ENCODE measurements at places on chromosomes 2 and 18. TPM values are rescaled to one million over a fixed set of nuclear protein-coding genes. Genes with fewer than 3 reads are reported as not detected.

The PJVK gene
- total RNA-seq = 5.8 TPM

The ACMSD gene
- total RNA-seq = not detected

The TXNDC2 gene
- 0.33 TPM for total RNA-seq

The LYPD1 gene
- 0.71 TPM for total RNA-seq

The AGXT gene
- not detected for total RNA-seq

The CEP68 gene
- 39.3 TPM for total RNA-seq

The FOXI3 gene
- not detected for total RNA-seq

The PROKR1 gene
- total RNA-seq = not detected

The AQP12B gene
- not detected for total RNA-seq

The CHRNG gene
- not detected for total RNA-seq

The COLEC11 gene
- 19.1 TPM for total RNA-seq

The DQX1 gene
- total RNA-seq = not detected

The PREB gene
- total RNA-seq = 64.7 TPM

The FN1 gene
- total RNA-seq = 2,864 TPM

The MFSD2B gene
- total RNA-seq = not detected

The DCDC2C gene
- total RNA-seq = not detected

The LCT gene
- not detected for total RNA-seq

The RBKS gene
- 5.8 TPM for total RNA-seq

The CRIM1 gene
- 140 TPM for total RNA-seq

The GCG gene
- not detected for total RNA-seq

The LBX2 gene
- 1.7 TPM for total RNA-seq

The LRRC30 gene
- total RNA-seq = not detected

The SERPINB2 gene
- not detected for total RNA-seq

The INHBB gene
- 4.7 TPM for total RNA-seq

The ANKRD29 gene
- total RNA-seq = 14.4 TPM

The RAX gene
- not detected for total RNA-seq
